ENCODE measurements at places on chromosomes 4 and X.

- DNase-seq, result no peak
Measured at GRCh38 chr4:155094201-155094820, 114.1 kb upstream of the NPY2R start.

DNA sequence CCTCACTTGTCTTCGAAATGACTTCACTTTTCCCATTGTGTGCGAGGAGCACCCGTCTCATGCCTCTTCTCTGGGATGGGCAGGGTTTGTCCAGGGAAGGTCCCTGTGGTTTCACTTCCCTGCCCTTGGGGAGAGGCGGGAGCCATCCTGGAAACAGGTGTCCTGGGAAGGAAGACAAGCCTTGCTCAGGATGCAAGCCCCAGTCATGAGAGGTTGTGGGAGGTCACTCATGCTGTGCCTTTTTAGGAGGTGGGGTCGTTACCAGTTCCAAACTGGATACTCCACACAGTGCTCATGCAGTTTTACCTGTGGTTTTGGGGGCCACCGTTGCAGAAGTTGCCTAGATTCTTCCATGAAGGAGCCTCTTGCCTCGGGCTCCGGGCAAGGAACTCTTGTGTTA, 3.8 kb downstream of the RGS12 start:
- DNase-seq, result no peak

DNA sequence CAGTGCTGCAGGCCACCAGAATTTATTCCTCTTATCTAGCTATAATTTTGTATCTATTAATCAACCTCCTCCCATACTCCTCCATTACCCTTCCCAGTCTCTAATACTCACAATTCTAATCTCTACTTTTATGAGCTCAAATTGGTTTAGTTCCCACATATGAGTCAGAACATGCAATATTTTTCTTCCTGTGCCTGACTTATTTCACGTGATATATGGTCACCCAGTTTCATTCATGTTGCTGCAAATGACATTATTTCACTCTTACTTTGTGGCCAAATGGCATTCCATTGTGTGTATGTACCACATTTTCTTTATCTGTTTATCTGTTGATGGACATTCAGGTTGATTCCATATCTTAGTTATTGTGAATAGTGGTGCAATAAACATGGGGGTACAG, 483.5 kb downstream of the ACTRT1 start:
- no peak for DNase-seq

GRCh38 chrX:55486736-55487135, 2.9 kb downstream of the USP51 start:
- DNase-seq, result peak; percentile 85

GRCh38 chr4:24614881-24615280, 30.5 kb upstream of the DHX15 start:
- no peak for DNase-seq

DNA sequence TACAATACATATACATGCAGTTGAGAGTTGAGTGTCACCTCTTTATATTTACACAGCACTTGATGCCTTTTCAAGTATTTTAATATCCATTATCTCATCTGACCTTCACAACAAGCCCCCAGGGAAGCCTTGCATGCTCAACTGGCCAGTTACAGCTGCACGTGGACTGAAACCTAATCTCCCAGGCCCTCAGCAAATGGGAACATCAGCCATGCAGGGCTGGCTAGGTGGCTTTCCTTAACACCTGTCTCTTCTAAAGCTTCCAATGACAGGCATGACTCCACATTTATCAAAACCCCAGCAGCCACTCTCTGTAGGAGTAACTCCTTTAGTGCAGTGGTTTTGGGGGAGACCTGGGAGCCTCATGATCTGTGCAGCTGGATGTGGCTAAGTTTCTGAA, 56.4 kb downstream of the PHKA2 start:
- DNase-seq, result no peak

DNA sequence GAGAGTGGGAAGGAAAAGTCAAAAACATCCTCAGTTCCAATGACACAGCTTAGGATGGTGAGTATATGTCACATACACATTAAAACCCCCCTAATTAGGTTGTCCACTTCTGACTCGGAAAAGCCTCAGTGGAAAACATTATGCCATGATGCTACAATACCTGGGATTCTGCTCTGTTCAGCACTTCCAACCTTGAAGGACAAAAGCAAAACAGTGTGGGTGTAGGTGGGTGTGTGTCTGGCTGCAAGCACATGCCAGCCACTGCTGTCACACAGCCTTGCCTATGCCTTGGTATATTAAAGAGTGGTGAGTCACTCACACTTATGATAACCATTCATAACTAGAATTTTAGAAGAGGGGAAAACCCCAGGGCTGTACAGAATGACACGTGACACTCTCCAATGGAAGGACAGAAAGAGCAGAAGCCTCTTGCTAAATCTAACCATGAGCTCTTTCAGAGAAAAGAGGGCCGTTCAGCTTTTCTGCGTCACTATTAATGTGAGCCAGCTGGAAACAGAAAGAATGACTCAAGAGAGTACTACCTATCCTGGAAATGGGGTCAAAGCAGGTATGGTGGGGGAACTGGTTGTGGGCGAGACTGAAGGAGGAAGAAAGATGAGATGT, 159.6 kb downstream of the TET2 start:
- DNase-seq, result peak; percentile 2

Data from M059J (cell line).